ENCODE measurements at places on chromosomes 4 and X.

- DNase-seq, result no peak
Measured at GRCh38 chrX:119003462-119003861, 29.0 kb downstream of the LONRF3 start.

DNA sequence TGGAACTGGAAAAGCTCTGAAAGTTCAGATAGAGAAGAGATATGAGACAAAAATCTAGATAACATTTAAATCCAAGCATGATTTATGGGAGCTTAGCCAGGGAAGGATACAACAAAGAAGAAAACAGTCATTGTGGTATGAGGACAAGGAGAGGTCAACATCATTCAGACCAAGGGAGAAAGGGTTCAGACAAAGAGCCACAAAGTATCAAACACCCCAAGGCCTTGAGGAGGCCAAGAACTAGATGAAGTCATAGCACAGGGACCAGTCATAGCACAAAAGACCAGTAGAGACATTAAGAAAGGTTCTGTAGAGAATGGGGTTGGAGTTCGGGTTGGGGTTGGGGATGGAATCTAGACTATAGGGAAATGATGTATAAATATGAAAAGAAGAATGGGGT, 77.4 kb upstream of the NAP1L5 start:
- DNase-seq, result no peak

DNA sequence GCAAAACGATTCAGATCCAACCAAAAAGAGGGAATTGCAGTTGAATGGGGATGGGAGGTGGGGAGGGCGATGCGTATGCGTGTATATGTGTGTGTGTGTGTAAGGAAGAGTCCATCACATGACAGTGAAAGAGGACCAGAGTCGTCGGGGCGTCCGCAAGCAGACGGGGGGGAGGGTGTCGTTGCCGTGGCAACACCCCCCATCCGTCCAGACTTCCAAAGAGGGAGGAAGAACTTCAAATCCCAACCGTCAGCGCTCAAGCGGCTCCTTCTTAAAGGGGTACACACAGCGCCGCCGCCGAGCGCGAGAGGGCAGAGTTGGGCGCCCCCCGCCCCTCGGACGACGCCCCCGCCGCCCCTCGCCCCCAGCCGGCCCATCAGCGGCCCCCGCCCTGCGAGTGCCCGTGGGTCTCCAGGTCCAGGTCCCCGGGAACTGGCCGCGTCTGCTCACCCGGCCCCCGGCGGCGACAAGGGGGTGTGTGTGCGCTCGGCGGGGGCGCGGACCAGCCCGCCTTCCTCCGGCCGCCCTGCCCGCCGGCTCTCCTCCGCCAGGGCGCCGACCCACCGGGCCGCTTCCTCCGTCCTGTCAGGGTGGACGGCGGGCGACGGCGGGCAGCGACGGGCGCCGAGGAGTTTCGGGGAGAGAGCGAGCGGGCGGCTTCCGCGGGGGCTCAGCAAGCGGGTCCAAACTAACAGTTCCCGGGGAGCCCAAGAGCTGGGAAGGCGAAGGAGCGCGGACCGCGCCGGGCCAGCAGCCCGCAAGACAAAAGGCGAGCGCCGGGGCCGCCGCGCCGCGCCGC, 685 bp downstream of the LCORL start:
- peak; percentile 70 for DNase-seq

DNA sequence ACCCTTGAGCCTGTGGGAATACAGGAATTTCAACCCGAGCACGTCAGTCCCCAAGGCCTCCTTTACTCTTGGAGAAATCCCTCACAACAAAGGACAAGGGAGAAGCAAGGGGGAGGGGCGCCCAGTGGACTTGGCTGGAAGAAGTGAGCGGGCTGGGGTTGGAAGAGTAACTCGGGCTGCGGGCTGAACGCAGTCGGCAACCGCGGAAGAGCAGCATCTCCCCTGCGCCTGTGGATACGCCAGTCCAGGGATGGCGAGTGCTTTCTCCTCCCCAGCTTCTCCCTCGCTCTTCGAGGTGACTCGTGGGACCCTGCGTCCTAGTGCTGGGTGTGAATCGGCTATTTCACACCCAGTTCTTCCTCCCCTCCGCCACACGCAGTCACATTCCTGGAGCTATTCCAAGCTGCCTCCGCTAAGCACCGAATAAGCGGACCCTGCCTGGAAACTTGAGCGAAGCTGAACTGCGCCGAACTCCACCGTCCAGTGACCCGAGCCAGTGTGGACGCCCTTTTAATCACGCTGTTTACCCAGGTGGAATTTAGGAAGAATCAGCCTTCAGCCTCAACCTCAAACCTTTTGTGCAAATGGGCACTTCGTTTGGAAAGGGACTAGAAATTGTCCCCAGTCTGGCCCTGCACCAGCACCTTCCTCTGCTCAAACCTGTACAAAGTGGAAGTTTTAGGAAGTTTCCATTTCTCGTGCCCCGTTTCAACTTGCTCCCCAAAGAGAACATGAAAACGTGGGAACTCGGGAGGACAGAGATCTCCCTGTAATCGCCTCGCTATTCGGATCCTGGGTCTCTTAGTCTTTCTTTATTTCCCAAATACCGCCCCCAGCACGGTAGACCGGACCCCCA, 64.3 kb upstream of the WDR17 start:
- DNase-seq, result no peak

- no peak for DNase-seq
Measured at GRCh38 chrX:24468245-24468644, 3.2 kb downstream of the PDK3 start.

DNA sequence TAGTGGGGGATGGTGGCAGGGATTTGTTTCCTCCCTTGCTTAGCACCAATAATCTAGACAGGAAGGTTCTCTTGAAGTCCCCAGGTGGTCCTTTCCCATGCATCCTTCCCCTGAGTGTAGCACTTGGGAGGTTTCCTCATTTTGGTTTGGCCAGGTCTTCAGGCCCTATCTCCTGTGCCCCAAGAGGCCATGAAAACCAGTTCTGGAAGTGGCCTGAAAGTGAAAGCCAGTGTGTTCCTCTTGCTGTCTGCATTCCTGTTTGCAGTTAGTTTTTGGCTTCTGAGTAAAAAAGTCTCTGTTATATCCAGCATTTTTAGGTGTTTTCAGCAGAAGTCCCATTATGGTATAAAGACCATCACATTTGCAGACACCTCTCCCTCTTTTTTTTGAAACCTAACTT, 59.5 kb downstream of the MTM1 start:
- DNase-seq, result no peak

- no peak for DNase-seq
Measured at GRCh38 chr4:53103481-53103880, 241.4 kb downstream of the RASL11B start.

DNA sequence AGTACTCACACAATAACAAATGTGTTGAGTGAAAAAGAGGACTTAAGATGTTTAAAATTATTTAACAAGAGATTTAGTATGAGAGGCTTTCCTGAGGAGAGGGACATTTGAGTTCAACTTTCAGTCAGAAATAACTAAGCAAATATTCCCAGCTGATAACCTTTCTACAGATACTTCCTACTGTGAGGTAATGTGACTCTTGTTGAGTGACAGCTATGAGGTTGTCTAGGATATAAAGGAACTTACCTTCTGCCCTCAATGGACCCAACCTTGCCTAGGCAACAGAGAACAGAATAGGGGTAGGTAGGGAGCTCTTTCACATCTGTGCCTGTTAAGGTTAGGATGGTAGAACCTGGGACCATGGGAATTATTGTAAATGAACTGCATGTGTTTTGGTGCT, 54.7 kb downstream of the GLUD2 start:
- DNase-seq, result no peak

GRCh38 chrX:153820601-153821000, 9.7 kb downstream of the PDZD4 start:
- no peak for DNase-seq

DNA sequence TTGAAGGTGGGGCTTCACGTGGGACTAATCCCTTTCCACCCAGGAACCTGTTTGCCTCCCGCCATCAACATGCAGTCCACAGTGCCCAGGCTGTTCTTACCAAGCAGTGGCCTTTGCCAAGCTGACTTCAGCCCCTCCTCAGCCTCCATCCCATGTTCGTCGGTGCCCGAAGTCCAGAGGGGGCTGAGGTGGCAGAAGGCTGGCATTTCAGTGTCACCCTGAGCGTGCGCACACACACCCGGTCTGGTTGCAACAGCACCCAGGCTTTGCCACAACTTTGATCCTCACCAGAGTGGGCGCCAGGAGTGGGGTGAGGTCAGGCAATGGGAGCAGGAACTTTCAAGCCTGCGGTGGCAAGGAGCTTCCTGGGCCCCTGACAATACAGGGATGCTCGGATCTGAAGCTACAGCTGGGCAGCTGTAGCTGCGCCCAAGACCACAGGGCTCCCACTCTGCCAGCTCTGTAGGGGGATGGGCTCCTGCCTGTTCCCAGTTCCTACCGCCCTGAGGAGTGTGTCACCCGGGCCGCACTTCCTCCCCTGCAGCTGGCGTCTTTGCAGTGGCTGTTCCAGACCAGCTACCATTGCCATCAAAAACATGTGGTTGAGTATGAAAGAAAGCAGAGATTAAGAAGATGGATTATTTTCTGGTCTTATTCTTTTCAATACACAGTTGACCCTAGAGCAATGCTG, 428.0 kb downstream of the EPHA5 start:
- DNase-seq, result no peak

DNA sequence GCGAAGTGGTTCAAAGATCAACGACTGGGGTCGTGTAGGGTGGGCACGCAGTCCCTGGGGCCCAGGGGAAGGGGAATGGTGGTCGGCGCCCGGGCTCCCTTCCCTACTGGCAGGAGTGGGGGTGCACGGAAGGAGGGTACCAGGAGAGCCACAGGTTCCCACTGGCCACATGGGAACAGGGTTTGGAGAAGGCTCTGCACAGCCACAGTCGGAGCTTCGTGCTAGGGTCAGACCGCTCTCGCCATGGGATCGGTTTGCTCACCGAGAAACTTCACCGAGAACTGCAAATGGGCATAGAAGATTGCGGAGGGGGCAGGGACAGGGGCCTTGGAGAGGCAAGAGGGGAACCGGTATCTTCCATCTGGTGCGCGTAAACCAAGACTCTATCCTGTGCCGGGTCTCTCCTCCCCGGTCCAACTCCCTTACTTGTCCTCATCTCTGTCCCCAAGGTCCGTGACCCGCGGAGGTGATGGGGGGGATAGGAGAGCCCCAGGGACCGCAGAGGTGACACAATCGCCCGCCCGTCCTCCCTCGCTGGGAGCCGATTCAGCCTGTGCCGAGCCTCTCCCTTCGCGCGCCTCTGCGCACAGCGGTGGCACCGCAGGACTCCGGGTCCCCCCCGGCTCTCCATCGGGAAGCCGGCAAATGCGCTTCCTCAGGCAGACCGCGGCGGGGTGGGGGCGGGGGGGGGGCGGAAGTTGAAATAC, 1.0 kb downstream of the SCD5 start:
- DNase-seq, result peak; percentile 46

DNA sequence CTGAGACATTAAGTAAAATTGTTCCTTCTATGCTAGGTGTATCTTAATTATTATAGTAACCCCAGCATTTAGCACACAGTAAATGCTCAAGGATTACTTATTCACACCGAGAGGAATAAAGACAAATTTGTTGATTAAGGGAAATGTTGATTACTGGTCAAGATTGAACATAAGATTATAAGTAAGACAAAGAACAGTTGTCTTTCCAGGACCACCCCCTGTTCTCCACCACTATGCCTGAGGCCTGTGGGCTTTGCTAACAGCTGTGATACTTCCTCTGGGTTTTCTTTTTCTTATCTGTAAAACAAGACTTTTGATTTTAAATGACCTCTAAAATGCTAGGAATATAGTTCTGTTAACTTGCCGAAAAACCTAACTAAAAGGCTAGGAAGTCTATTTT, 128.0 kb downstream of the DCLK2 start:
- no peak for DNase-seq

DNA sequence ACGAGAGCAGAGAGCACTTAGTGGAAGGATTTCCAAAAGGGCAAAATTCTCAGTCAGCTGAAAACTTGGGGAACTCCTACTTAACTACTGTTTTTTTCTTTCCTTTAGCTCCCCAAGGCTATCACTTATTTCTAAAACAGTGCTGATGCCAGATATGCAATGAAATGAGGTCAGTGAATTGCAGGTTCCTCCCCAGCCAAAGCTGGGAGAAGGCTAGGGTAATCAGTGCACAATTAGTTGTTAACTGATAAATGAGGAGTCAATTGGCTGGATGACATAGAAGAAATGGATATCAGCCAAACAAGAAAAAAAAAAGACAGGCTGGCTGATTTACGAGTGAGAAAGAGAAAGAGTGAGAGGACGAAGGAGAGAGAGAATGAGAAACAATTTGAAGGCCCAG, 195.6 kb downstream of the GPC3 start:
- DNase-seq, result no peak

- DNase-seq, result peak; percentile 60
Measured at GRCh38 chr4:88179261-88179660, 20.8 kb upstream of the ABCG2 start.

DNA sequence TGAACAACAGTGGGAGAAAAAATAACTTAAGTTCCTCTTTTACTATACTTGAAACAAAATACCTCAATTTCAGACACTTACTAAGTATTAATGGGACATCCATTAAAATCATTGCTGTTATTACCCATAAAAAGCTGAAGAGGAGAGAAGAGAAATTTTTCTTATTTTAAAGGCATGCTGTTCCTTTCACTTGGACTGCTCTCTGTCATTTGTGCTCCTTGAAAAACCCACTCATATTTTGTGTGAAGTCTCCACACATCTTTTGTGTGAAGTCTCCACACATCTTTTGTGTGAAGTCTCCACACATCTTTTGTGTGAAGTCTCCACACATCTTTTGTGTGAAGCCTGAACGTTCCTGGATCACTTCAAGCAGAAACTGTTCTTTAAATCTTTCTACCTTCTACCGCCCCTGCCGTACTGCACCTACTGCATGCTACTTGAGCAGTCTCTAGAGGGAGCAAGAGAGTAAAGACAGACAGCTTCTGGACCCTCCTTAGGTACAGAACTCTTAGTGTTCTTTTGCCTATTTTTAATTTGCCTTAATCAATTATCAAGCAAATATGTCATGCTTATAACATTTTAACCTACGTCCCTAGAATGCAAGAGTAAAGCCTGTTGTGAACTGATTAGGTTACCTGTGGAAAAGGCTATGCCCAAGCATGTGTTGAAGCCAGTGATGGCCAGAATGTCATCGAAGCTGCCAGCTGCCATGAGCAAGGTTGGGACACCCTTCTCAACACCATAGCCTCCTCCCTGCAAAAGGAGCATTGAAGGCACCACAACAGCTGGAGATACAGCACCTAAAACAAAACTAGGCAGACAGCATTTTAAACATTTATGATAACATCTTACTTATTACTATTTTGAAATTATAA, 27.1 kb upstream of the SLC9B1 start:
- DNase-seq, result peak; percentile 10

DNA sequence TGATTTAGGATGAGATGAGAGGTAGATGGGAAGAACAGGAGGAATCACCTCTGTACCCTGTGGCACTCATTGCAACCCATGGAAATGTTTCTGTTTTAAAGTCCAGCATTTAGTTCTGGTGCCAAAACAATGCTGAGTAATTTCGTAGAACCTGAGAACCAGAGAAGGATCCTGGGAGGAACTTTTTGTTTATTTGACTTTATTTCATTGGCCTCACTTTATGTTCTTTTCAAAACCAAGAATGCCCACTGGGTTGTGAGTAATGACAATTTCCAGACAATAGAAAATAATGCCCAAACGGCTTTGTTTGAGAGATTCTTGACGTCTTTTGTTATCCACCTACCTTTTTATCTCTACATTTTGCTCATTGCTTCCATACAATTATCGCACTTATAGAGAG, 111.3 kb downstream of the SHROOM3 start:
- DNase-seq, result no peak

All from mammary epithelial cell (primary cell).